AG10803 (cell line): ENCODE measurements at places on chromosomes 11 and 22.

GRCh38 chr11:1305501-1306056, 3.9 kb downstream of the TOLLIP start:
- DNase-seq: no peak

DNA sequence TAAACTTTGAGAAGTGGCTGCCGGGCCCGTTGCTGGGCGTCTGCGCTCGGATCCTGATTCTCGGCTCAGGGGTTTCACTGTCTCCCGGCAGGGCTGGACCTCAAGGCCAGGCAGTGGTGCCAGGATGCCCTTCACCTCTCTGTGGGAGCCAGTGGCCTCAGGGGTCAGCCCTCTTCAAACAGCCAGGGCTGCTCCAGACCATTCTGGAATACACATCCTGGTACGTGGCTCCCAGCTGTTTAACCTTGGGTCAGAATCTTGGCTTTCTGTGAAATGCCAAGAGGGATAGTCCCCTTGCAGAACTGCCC, 70.5 kb downstream of the MPPED1 start:
- DNase-seq: no peak

DNA sequence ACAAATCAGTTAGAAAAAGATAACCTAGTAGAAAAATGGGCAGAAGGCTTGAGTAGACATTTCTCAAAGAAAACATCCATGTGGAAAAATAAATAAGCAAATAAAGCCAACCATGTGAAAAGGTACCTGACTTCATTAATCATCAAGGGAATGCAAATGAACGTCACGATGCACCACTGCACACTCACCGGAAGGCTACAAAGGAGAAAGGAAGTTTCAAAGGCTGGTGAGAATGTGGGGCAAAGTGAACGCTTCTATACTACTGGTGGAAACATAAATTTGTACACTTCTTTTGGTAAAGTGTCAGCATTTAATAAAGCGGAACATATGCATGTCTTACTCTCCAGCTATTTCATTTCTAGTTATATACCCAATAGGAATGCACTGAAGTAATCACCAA, 166.8 kb downstream of the CSNK2A3 start:
- no peak for DNase-seq

- DNase-seq: no peak
These were observed 2.5 kb downstream of the OR6X1 start for GRCh38 chr11:123751781-123752180.

DNA sequence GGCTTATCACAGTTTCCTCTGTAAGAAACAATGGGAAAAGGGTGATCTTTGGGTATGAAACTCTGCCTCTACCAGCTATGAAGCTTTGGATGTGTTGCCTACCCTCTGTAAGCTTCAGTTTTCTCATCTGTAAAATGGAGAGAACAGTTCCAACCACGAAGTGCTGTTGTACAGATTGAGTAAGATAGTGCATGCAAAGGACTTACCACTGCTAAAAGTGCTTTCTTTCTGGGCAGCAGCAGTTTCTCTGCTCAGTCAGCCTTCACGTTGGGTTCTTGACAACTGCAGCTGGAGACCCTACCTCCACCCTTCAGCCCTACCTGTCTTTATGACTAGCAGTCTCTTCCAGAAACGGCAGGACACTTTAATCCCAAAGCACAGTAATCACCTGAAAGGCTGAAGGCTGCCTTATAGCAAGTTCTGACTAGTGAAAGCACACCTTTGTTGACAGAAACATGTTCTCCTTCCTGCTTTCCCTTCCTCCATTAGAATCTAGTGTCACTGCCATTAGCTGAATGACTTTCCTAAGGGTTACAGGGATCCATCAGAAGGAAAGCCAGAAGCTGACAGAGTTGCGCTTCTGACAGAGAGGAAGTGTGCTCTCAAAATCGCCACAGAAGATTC, 91.4 kb downstream of the RPL27A start:
- no peak for DNase-seq

DNA sequence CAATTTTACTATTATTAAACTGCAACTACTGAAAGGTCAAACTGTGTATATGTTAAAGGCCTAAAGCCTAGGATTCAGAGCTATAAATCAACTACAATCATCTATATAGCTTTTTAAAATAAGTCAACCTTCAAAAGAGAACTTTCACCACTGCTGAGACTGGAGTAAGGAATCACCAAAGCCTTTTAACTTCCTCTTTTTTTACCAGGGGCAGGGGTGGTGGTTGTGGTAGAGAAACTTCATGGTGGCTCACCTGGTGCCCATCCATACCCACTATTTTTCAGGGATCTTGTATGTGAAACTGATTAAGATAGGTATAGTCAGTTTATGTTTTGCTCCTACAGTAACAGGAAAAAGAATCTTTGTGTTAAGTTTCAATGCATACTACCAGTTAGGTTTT, 31.5 kb downstream of the TSG101 start:
- no peak for DNase-seq

DNA sequence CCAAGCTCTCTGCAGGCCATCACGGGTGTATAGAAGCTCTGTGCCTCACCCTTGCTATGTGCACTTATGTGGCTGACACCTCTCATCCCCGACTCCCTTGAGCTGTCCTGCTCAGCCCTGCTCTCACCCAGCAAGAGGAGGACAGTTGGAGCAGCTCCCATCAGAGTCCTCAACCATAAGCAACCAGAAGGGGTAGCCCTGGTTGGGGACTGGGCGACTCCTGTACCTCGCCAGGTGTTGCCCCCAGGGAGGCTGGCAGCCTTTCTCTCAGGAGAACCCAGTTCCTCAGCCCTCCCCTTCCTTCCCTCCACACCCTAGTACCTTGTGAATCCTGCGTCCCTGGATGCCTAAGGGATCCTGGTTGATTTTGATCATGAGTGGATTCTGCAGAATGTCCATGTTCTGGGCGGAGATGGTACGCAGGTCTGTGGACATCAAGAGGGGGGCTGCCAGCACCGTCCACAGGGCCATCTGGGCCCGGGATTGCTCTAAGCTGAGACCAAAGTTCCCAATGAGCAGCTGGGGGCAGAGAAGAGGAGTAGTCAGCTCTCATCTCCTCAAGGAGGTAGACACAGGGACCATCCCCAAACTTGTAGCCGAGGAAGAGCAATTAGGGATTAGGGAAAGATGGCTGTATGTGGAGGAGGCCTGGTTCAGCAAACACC, 8.0 kb downstream of the NAGA start:
- no peak for DNase-seq

DNA sequence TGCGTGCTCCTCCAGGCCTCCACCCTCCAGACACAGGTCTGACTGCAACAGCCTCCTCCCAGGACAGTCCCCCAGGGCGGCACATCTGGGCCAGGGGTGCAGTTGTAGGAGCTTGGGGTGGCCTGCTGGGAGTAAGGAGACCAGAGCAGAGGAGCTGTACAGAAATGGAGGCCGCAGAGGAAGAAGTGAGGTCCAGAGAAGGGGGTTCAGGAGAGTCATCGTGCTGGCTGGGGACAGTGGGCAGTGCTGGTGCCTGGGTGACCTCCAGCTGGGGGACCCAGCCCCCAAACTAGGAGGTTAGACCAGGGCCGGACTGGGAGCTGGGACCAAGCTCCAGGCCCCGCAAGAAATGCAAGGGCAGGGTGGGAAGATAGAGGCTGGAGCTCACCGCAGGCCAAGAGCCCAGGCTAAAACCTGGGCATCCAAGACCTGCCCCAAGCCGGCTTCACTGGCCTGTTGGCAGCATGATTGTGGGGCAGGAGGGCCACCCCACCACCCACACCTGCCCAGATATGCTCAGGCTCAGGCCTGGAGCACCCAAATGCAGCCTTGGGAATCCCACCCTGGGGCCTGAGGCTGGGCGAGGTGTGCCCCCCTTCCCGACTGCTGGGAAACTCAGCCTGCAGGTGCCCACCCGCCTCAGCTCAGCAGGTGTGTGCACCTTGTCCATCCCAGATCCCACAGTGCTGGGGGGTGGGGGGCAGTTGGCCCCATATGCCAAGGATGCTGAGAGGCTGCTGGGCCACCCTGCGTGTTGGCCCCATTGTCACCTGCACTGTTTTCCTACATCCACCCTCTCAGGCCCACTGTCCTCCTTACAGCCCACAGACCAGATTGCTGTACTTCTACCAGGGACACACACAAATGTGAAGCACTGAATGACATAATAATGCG, 96.9 kb downstream of the MORC2 start:
- DNase-seq: no peak

- no peak for DNase-seq
These were observed 425.4 kb downstream of the JRKL start for GRCh38 chr11:96815236-96815635.

- DNase-seq: no peak
These were observed 20.9 kb upstream of the PARVG start for GRCh38 chr22:44159811-44160210.

DNA sequence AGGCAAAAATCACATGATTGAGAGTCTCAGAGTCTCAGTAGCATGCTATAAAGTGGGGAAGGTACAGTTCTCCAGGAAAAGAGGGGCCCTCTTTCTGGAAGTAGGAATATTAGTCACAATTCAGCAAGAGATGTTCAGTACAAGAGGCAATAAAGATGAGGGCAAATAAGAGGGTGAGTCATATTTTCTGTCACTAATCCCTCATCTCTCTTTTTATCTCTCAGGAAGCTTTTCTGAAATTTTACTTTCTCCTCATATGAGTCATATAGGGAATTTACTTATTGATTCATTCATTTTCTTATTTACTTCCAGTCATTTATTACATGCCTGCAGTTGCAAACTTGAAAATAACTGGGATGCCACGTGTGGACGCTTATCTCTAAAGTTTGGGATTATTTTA, 3.4 kb upstream of the NXPE1 start:
- DNase-seq: no peak

- DNase-seq: no peak
These were observed 4.7 kb upstream of the ST3GAL4 start for GRCh38 chr11:126350836-126351235.

- no peak for DNase-seq
These were observed 1.5 kb upstream of the SF3B2 start for GRCh38 chr11:66050581-66051231.

GRCh38 chr11:47539681-47540039, 13.3 kb downstream of the CELF1 start:
- no peak for DNase-seq

GRCh38 chr11:69905611-69906452, 86.6 kb upstream of the FGF3 start:
- no peak for DNase-seq

- DNase-seq: no peak
These were observed 47.8 kb upstream of the CD5 start for GRCh38 chr11:61054513-61054912.

DNA sequence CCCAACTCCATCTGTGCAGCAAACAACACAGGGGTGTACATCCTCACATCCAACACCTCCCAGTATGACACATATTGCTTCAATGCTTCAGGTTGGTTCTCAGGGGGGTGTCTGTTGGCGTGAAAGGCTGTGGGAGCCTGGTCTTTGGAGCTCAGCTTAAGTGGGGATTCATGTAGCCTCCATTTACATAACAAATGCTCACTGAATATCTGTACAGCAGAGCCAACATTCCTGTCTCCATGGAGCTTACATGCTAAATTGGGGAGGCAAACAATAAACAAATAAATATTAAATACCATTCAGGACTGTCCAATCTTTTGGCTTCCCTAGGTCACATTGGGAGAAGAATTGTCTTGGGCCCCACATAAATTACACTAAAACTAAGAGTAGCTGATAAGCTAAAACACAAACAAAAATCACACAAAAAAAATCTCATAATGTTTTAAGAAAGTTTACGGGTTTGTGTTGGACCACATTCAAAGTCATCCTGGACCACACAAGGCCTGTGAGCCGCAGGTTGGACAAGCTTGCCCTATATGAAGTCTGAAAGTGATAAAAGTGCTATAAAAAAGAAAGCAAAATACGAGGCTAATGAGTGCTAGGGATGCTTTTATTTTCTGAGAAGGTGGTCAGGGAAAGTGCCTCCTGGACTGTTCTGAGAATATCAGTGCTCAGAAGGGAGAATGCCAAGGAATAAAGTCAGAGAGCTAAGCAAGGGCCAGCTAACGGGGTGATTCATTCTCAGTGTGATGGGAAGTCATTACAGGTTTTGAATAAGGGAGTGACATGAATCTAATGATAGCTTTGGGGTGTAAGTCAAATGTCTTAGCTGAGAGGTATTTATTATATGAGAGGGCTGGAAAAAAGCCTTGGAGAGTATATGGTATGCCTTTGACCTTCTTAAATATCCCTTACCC, 41.6 kb downstream of the CD44 start:
- DNase-seq: peak; percentile 52
